ENCODE measurements at places on chromosomes 13 and 19. TPM values are rescaled to one million over a fixed set of nuclear protein-coding genes. Genes with fewer than 3 reads are reported as not detected.

The KLHL26 gene
- 11.4 TPM for total RNA-seq

The ZNF493 gene
- 23.3 TPM for total RNA-seq

The RFXANK gene
- 82.5 TPM for total RNA-seq

The GZMM gene
- 47.4 TPM for total RNA-seq

The CD209 gene
- total RNA-seq = not detected

The CHST8 gene
- not detected for total RNA-seq

The CGB8 gene
- total RNA-seq = not detected

The METTL21C gene
- total RNA-seq = not detected

The PRRG2 gene
- total RNA-seq = 1.1 TPM

The ATXN8OS gene
- not detected for total RNA-seq

The CLEC11A gene
- total RNA-seq = 1.3 TPM

The CLC gene
- not detected for total RNA-seq

The CCDC194 gene
- 4.2 TPM for total RNA-seq

The EHD2 gene
- not detected for total RNA-seq

The NRTN gene
- total RNA-seq = 0.37 TPM

The TMPRSS9 gene
- total RNA-seq = not detected

The RFX2 gene
- 10.4 TPM for total RNA-seq

The ZNF132 gene
- 4.8 TPM for total RNA-seq

The VSTM1 gene
- not detected for total RNA-seq

The ZNF441 gene
- 8.2 TPM for total RNA-seq

The FCGBP gene
- 7.1 TPM for total RNA-seq

The CACNG8 gene
- not detected for total RNA-seq

The LILRB3 gene
- 2.0 TPM for total RNA-seq

The IGFL1 gene
- not detected for total RNA-seq

The PROZ gene
- total RNA-seq = 0.19 TPM

The PODNL1 gene
- total RNA-seq = 0.17 TPM
